ENCODE measurements at places on chromosomes 5 and 9. TPM values are rescaled to one million over a fixed set of nuclear protein-coding genes. Genes with fewer than 3 reads are reported as not detected.

Gene CEL
- 0.78 TPM for total RNA-seq

GRCh38 chr9:31588756-31589155 lies 795.7 kb upstream of the ACO1 start:
- DNase-seq = no peak

DNA sequence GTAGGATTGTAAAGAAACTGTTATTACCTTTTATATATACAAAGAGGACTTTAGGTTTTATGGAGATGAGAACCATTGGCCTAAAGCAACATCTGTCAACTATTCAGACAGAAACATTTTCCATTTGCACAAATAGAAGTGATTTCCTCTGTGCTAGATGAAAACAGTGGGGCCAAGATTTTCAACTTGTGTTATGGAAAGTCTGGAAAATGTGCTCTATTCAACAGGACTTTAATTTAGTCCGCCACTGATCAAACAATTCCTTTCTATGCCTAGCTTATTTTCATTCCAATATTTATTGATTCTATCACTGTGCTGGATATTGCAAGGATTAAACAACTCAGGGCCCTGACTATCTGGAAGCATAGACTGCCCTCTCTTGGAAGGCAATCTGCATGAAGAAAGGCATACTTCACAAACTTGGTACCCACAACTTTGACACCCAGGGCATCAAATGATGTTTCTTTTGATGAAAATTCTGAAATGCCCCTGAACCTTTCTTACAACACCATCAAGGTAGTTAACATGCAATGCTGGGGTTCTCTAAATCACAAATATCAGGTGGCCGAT lies 126.6 kb upstream of the HMHB1 start:
- DNase-seq = no peak

GRCh38 chr5:122327110-122327509 lies 15.1 kb downstream of the SNCAIP start:
- DNase-seq = no peak

Gene NPR2
- total RNA-seq = 38.2 TPM

DNA sequence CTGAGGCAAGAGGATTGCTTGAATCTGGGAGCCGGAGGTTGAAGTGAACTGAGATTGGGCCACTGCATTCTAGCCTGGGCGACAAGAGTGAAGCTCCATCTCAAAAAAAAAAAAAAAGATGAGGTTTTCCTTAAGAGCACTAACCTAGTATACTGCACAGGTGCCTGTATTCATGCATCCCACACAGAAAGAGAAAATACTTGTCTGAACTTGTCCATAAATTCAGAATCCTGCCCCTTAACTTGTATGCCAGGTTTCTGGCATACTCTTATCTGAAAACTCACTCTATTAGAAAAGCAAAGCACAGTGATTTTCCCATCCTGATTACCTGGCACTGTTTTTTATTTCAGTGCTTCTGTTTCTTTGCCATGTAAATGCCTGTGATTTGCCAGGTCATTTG lies 125.3 kb upstream of the CDKN2B start:
- no peak for DNase-seq

DNA sequence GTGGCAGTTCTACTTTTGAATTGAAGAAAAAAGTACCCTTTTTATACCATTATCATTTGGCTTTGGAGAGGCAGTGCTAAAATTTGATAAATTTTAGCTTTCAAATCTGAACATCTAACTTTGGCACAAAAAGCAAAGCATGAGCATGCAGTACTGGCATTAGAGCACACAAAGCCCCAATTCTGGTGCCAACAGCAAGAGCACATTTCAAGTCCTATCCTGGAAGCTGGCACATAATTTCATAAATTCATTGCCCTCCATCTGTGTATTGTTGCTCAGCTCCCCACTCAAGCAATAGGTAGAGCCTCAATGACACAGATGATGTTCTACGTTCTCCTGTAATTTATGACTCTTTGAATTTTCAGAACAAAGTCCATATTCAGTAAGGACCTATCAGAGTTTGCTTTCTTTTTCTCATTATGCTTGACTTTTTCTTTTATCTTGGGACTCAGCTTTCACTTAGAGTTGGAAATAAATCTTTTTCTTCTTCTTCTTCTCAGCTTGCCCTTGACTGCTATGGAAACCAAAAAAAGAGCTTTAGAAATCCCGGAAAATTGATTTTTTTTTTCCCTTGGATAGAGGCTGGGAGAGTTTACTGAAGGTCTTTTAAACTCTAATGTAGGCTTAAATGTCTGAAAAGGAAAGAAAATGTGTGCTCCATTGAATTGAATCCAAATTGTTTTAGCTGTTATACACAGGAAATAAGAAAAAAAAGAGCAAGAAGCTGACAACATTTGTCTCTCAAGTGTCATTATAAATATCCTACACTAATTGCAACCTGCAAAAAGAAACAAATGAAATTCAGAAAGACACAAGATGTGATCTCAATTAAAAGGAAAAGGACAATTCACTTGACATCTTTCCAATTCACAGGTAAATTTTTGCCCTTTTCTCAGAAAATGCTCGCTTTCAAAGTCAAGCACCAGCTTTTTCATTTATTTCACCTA lies 380.8 kb upstream of the CDH18 start:
- no peak for DNase-seq

DNA sequence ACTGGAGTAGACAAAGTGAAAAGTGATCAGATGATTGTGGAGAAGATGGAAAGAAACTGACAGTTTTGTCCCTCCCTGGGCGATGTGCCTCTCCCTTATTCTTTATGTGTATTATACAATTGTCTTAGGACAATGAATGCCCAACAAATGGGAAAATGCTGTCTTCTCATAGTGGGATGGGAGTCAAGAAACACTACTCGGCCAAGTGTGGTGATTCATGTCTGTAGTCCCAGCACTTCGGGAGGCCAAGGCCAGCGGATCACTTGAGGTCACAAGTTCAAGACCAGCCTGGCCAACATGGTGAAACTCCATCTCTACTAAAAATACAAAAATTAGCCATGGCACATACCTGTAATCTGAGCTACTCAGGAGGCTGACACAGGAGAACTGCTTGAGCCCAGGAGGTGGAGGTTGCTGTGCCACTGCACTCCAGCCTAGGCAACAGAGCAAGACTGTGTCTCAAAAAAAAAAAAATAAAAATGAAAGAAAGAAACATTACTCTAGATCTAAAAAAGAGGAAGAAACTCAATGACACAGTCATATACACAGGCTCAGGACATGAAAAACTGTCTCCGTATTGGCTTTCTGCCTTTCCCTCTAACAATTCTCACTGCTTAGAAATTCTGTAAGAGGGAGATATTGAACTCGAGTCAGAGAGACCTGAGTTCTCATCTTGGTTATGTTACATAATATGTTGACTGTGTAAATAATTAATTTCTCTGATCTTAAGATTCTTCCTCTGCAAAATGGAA lies 67.9 kb upstream of the TARS1 start:
- DNase-seq = no peak

Gene SCGB3A2
- not detected for total RNA-seq

GRCh38 chr9:136426787-136427186 lies 12.9 kb downstream of the INPP5E start:
- no peak for DNase-seq

DNA sequence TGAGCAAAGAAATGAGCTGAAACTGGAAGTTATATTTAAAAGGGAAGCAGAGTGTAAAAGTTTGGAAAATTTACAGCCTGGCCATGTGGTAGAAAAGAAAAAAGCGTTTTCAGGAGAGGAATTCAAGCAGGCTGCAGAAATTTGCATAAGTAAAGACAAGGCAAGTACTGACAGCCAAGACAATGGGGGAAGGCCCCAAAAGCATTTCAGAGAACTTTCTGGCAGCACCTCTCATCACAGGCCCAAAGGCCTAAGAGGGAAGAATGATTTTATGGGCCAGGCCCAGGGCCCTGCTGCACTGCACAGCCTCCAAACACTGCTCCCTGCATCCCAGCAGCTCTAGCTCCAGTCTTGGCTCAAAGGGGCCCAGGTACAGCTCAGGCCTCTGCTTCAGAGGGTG lies 169.7 kb downstream of the GLIS3 start:
- no peak for DNase-seq

DNA sequence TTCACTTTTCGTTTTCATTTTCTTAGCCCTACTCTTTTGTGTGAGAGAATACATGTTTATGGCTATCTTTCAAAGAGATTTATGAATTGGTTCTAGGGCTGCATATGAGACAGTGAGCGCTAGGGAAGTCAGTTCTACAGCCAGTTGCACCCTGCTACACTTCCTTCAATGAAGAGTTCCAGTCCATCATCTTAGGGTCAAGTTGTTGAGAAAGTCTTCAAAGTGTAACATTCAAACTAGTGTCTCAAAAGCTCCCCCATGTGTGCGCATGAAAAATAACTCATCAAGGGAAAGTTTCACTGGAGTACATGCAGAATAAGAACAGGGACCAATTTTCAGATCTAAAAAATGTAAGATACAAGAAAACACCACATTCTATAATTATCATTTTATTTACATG lies 317.2 kb downstream of the DEPDC1B start:
- no peak for DNase-seq

GRCh38 chr9:68925175-68925574 lies 88.7 kb downstream of the PRKACG start:
- no peak for DNase-seq

DNA sequence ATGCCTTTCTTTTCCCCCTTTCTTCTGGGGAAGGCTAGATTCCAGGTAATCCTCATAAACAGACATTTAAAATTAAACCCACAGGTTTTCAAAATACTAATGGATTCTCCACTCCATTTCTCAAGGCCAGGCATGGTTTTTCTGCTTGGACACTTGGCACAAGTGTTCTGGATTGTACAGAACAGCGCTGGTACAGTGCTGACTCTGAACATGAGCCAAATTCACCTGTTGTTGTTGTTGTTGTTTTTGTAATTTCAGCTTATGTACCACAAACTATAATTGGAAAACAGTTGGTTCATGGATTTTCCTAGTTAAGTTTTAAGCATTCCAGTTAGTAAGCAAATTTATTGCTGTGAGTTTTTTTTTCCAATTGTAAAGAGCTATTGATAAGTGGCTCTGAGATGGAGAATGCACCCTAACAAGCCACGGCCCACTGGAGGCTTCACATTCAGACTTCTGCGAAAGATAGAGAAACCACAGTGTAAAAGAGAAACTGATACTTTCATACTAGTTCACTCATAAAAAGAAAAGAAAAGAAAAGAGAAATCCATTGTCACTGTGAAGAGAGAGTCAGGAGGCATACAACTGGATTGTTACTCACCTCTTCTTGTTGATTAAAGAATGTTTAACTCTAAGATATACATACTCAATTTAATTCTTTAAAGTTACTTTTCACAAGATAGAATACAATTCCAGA lies 16.2 kb upstream of the ITGA1 start:
- no peak for DNase-seq

DNA sequence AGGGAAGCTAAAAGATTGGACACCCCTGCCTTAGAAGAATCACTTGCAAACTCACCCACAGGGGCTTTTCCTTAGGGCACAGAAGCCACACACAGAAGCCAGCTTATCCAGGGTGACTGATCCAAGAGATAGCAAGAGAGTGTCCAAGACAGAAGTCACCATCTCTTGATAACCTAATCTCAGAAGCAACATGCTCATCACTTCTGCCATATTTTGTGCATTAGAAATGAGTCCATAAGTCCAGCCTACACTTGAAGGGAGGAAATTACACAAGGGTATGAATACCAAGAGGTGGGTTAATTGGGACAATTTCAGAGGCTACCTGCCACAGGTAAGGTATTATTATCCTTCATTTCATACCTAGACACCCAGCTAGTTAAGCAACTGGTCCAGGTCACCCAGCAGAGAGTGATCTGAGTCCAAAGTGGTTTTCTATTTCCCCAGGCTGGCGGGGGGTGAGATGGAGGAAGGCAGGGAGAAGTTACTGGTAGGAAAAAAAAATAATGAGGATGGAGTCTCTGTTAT lies 3.7 kb upstream of the ERGIC1 start:
- DNase-seq = no peak

GRCh38 chr5:10406651-10407050 lies 35.0 kb upstream of the ROPN1L start:
- DNase-seq = no peak

DNA sequence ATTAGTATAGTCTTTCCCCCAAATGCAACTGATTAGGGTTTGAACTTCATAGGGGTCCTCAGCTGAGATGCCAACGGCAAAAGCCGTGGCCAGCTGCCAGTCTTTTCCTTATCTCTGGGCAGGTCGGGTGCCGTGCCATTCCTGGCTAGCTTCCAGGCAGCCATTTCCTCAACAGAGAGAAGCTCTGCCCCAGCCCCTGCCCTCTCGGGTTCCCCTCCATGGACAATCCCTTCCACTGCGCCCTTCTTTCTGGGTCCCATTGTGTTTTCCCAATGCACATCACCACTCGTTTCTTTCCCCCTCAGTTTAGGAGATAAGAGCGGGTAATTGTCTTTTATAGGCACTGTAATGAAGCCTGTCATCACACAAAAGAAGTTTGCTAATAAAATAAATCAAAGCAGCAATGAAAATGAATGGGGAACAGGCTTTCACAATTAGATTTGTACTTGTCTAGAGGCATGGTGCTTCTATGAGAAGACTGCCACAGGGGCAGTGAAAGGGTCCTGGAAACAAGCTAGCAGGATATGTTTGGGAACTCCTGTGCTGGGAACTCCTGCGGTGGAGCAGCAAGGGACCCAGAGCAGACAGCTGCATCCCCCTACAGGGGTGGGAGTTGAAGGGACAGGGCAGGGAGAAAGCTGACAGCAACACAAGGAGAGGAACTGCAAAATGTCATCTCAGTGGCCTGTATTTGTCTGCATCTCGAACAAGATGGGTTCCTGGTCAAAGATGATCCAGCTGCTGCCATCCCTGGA lies 48.0 kb upstream of the SAP30L start:
- DNase-seq = no peak

DNA sequence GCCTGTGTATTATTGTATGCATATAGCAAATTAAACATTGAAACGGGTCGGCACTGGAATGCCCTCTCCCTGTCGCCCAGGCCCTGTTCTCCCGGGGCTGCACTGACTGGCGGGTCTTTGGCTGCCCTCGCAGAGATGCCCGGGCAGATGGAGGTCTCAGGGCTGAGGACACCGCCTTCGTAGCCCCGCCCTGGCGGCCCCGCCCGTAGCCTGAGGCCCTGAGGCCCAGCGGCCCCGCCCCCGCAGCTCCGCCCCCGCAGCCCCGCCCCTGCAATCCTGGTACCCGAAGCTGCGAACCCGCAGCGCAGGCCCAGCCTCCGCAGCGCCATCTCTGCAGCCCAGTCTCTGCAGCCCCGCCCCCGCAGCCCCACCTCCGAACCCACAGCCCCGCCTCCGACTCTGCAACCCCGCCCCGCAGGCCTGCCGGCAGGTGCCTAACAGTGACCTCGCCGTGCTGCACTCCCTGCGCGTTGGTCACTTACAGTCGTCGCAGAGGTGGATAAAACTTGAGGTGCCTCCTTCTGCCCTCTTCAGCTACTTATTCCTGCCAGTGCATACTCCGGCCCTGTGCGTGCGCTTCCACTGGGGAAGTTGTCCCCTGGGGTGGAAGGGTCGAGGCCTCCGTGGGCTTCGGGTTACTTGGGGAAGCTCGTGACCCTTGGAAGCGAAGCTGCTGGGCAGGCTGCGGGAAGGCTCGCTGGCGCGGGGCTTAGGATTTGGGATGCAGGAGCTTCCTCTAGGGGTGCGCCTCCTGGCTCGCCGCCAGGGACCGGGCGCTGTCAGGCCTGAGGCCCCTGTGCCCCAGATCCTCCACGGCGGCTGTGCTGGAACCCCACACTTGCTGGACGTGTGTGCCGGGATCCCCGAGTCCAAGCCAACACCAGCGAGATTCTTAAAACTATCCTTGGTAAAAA lies 72.3 kb downstream of the ICE1 start:
- DNase-seq = no peak

Gene GABRA6
- total RNA-seq = not detected
